ENCODE measurements at places on chromosomes 6 and 20.
A peak's percentile ranks its signal among the peaks of the same experiment; 100 is the strongest.

GRCh38 chr20:61692479-61692878 is 373.2 kb downstream of the TAF4 start:
- no peak for DNase-seq

DNA sequence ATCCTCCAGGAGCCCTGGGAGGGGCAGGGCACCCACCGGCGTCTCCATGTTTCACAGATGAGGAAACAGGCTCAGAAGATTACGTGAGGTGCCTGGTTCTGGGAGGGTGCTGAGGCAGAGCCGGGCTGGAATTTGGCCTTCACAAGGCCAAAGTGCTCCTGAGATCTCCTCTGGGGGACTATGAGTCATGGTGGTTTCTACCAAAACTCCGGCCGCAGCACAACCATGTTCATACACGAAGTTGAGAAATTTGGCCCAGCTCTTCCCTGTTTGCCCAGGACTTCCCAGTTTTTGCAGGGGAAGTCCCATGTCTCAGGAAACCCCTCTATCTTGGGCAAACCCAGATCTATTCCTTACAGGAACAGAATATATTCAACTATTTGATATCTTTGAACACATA is 172.9 kb upstream of the CDYL start:
- DNase-seq = peak; percentile 27

- DNase-seq = peak; percentile 97
These were observed 119.7 kb upstream of the ZNF184 start for GRCh38 chr6:27592481-27593199.

- no peak for DNase-seq
These were observed 995.3 kb downstream of the PHF3 start for GRCh38 chr6:64630901-64631300.

DNA sequence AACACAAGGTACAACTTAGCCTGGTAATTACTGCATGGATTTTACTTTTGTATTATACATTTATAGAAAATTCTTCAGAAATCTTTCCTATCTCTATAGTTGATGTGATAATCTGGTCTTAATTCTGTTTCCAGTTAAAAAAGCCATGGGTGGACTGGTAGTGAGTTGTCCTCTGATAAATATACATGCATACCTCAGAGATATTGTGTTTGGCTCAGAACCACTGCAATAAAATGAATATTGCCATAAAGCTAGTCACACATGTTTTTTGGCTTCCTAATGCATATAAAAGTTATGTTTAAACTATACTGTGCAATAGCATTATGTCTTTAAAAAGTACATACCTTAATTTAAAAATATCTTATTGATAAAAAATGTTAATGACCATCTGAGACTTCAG is 708.6 kb upstream of the MARCKS start:
- DNase-seq = no peak

GRCh38 chr20:59636766-59637370 is 32.5 kb downstream of the PHACTR3 start:
- no peak for DNase-seq

DNA sequence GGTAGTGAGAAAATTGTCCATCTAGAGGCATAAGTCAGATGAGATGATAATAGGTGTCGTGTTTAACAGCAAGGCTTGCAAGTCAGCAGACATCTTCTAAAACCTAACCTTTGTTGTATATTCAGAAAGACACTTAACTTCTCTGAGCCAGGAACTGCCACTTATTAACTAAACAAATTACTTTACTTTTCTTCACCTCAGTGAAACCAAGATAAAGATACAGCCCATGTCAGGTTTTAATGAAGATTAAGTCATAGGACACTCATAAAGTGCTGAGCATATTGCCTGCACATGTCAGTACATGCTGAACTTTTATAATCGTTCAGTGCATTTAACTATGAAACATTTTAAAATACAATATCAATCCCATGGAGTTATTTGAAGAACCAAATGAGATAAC is 286.8 kb downstream of the NKAIN2 start:
- no peak for DNase-seq

GRCh38 chr6:33654831-33655554 is 33.9 kb downstream of the ITPR3 start:
- no peak for DNase-seq

GRCh38 chr6:135195041-135195440 is 13.9 kb downstream of the MYB start:
- DNase-seq = no peak

DNA sequence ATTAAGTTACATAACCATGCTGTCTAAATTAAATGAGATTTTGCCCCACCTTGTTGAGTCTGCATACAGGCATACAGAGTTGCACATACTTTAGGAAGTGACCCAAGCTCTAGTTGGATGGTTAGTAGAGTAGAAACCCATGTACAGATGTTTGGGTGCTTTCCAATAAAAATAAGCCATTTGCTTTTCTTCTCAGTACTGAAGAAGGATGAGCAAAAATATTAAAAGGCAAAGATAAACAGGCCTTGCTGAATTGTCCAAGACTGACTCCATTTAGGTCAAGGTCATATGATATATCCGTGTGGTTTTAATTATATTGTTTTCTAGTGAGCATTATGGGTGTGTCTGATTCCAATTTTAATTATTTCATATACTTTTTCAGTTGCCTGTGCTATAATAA is 589.4 kb downstream of the RFPL4B start:
- DNase-seq = no peak

DNA sequence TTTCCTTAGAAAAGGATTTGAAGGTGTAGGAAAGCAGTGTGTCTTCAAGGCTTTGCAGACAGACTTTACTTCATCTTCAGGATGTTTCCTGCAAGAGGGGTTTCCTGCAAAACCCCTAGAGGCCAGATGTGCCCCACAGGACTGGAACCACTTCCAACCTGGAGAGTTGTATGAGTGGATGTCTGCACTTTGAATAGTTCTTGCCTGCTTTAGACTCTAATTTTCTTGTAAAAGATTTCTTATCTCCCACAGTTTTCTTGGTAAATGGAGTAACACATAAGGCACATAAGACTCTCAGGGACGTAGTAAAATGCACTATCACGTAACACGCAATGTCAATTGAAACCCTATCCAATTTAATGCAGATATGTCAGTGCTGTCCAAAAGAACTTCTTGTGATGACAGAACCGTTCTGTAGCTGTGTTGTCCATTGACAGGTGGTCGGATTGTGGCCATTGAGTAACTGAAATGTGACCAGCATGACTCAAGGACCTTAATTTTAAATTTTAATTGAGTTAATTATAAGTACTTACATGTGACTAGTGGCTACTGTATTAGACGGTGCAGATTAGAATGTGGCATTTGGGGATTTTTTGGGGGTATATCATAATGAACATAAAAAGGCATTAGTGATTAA is 118.7 kb downstream of the JARID2 start:
- no peak for DNase-seq

DNA sequence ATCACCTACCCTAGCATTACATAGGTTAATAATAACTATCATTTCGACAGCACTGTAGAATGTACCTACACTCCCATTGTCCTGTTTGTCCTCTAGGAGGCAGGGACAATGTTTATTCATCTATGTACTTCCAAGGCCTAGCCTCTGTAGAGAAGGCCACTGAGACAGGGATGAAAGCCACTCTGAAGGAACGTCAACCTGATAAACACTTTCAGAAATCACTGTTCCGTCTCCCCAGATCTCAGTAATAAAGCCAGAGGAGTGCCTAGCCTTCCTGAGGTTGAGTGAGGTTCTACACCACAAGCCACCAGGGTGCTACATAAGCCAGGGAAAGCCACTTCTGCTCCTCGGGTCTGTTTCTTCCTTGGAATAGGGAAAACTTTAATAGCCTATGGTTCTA is 44.8 kb downstream of the POPDC3 start:
- DNase-seq = no peak

GRCh38 chr20:63409066-63409833 is 48.1 kb upstream of the CHRNA4 start:
- DNase-seq = no peak

DNA sequence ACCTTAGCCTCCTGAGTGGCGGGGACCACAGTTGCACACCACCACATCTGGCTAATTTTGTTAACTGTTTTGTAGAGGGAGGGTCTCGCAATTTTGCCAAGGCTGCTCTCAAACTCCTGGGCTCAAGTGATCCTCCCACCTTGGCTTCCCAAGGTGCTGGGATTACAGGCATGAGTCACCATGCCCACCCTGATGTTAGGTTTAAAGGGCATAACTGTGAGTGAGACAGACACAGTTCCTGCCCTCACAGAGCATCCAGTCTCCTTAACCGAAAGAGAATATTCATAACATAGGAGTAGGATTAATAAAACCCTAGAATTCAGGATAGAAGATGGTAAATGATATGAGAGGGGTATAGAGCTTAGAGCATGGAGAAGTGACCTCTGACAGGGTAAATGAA is 3.1 kb upstream of the SPATA2 start:
- DNase-seq = no peak

- no peak for DNase-seq
These were observed 1808.5 kb upstream of the DEFB115 start for GRCh38 chr20:29448806-29449470.

DNA sequence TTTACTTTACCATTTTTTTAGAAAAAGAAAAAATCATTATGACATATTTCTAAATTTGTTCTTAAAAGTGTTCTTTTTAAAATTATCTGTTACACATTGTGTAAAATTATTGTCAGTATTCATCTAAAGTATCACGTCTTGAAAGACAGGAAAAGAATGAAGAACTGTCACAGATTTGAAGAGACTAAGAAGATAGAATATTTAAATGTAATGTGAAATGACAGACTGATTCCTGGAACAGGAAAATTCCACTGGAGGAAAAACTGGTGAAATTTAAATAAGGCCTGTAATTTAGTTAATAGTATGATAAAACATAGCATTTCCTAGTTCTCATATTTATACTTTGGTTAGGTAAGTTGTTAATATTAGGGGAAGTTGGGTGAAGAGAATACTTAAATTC is 52.8 kb upstream of the RUNX2 start:
- DNase-seq = no peak

GRCh38 chr20:36572701-36573102 is 695 bp upstream of the TGIF2 start:
- DNase-seq = peak; percentile 42

- DNase-seq = no peak
These were observed 189.7 kb upstream of the NOX3 start for GRCh38 chr6:155645325-155645724.

DNA sequence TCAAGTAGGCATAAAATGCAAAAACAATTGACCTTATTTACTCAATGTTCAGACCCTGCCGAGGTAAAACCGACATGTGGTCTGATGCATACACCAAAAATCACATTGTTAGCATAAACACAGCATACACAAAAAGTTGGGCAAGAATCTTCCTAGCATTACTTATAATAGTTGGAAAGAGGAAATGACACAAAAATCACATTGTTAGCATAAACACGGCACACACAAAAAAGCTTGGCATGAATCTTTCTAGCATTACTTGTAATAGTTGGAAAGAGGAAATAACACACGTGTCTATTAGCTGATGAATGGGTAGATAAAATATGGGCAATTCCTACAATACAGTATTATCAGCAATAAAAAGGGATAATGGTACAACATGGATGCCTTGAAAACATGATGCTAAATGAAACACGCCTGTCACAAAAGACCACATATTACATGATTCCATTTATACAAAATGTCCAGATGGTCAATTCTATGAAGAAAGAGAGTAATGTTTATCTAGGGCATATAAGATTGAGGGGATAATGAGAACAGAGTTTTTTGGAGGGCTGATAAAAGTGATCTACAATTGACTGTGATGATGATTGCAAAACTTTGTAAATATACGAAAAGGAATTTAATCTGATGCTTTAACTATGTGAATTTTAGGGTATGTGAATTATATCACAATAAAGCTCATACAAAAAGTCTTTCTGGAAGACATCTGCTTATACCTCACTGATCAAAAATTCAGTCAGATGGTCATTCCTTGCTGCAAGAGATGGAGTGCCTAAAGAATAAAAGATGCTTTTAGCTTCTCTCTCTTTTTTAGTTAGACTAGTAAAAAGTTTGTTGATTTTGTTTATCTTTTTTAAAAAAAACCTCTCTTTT is 1019.5 kb upstream of the CITED2 start:
- DNase-seq = no peak

GRCh38 chr6:4774715-4775493 is 1.3 kb upstream of the CDYL start:
- DNase-seq = no peak

DNA sequence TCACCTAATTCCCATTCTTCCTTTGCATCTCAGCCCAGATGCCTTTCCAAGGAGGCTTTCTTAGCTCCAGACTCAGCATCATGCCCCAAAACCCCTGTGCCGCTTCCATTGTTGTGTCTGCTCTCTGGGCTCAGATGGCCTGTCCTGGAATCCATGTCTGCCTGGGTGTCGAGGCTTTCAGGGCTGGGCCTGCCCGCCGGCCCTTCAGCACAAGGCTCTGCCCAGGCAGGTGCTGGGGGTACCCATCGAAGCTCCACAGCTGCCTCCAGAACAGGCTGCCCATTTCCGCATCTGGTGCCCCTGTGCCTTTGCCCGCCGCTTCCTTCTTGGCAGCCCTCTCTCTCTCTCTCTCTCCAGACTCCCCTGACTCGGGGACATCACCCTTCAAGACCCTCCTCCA is 1.2 kb downstream of the CPXM1 start:
- DNase-seq = no peak

GRCh38 chr6:120584111-120584760 is 750.0 kb downstream of the TBC1D32 start:
- no peak for DNase-seq

DNA sequence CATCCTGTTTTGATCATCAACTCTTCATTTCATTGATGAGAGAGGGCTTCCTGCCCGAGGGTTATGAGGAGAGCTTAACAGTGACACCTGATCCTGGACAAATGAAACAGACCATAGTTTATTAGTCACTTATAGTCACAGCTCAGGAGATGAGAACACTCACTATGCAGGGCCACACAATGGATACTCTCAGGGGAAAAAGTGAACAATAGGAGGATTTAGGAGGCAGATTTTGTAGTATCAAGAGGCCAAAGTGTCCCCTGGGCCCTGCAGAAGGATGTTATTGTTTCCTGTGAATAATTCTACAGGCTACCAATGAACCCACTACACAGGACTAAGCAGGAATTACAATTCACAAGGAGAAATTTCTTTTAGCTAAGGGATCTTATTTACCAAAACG is 772.8 kb upstream of the MAN1A1 start:
- DNase-seq = no peak

DNA sequence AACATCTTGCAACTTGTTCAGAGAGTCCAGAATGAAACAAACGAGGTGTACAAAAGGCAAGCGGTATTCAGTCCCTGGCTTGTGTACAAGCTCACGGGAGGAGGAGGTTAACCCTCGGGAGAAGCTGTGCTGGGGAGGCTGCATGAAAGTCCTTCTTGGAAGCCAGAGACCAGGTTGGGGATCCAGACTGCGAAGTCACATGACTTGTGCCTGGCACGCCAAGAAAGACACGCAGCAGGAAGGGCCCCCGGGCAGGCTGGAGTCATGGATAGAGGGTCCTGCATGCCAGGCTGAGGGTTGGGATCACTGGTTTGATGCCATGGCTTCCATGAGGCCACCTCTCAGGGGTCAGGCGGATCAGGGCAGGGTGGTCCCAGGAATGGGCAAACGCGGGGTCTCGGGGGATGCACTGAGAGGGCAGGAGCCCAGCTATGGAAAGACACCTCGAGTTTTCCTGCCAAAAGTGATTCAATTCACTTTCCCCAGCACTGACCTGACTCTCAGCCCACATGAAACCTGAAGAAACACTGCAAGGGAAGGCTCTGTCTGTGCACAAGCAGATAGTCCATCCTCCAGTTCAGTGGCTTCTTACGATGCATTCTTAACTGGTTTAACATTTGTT is 79.4 kb downstream of the DLL1 start:
- DNase-seq = no peak
